ENCODE measurements at places on chromosomes 7 and 10.

- DNase-seq: no peak
Observed at GRCh38 chr7:50226145-50226544, 78.4 kb upstream of the IKZF1 start.

DNA sequence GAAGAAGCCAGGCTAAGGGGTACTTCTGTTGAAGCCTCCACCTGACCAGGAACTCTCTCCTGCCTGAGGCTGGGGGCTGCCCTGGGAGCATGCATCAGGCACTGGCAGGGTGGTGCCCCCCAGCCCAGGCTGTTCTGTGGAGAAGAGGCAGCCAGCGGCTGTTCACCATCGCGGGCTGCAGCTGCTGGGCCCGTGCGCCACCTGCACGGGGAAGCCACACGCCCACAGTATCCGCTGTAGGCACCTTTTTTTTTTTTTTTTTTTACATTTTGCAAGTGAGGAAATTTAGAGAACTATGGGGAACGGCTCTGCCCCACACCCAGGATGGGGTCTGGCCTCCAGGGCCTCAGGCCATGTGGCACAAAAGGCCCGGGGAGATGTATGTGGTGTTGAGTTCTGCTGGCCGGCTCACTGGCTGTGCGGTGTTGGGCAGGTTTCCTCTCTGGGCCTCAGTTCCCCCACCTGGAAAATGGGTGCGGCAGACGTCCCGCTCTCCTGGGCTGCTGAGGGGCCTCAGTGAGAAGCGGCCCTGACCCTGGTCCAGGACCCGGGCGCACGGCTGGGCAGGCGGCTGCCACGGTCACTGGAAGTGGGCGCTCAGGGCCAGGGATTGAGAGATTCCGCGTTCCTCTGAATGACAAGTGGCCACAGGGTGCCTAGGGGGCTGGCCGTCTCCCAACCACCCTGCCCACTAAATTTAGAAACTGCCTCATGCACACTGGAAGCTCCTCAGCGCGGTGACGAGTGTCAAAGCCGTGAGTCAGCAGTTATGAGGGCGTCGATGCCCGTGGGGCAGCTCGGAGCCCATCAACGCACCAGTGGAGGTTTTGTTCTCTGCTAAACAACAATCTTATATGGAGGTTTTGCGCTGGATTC is 8.8 kb upstream of the INTS1 start:
- DNase-seq: peak; percentile 66

GRCh38 chr7:81802251-81802650 is 32.4 kb upstream of the HGF start:
- no peak for DNase-seq

DNA sequence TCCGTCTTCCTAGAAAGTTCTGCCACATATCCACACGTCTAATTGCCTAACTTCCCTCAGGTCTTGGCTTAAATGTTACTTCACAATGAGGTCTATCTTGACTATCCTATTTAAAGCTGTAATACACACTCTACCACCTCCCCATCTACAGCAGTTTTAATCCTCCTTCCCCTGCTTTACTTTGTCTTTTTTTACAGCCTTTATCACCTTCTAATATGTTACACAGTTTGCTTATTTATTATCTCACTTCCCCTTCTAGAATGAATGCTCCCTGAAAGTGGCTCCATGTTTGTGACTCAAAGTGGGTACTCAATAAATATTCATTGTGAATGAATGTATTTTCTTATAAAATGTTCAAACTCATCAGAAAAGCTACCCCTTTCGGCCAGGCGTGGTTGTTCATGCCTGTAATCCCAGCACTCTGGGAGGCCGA is 13.6 kb upstream of the MICU1 start:
- peak; percentile 5 for DNase-seq

DNA sequence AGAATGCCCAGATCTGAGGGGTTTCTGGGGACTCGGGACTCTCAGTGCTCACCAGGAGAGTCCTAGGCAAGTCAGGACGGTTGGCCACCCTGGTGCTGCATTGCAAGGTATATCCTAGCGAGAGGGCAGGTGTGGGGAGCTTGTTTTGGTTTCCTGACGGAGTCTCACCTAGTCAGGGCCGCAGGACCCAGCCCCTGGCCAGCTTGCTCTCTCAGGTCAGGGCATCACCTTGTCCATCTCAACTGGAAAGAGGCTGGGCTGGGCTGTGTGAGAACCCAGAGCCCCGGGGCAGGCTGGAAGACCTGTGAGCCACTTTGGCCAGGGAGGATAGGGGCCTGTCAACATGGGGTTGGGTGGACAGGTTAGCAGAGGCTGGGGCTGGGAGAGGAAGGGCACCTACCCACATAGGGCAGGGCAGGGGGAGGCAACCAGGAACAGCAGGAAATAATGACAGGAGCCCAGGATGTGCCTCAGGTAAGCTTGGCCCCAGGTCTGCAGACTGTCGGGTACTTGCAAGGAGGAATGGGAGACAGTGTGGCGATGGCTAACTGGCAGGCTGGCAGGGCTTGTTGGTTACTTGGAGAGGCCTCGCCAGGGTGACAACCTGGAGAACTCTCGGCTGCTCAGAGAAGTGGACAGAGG is 31.5 kb downstream of the DNAJB12 start:
- no peak for DNase-seq

DNA sequence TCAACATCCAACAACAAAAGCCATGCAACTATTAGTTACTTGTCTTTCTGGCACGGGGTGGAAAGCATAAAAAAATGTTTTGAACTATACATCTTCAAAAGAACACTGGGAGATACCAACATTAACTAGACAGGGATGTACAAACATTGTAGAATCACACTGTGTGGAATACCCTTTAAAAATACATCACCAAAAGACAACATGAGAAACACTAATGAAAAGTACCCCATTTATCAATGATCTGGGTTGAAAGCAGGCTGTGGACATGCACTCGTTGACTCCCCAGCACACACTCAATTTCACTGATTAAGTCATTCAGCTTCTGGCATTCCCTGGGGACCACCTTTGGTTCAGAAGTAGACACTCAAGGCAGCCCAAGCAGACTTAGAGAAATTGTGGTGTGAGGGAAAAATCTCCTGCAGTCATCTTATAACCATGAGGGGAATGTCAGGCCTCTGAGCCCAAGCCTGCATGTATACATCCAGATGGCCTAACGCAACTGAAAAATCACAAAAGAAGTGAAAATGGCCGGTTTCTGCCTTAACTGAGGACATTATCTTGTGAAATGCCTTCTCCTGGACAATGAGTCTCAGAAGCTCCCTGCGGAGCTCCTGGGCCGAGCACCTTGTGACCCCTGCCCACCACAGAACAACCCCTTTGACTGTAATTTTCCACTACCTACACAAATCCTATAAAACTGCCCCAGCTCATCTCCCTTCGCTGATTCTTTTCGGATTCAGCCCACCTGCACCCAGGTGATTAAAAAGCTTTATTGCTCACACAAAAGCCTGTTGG is 53.0 kb downstream of the CACUL1 start:
- no peak for DNase-seq

DNA sequence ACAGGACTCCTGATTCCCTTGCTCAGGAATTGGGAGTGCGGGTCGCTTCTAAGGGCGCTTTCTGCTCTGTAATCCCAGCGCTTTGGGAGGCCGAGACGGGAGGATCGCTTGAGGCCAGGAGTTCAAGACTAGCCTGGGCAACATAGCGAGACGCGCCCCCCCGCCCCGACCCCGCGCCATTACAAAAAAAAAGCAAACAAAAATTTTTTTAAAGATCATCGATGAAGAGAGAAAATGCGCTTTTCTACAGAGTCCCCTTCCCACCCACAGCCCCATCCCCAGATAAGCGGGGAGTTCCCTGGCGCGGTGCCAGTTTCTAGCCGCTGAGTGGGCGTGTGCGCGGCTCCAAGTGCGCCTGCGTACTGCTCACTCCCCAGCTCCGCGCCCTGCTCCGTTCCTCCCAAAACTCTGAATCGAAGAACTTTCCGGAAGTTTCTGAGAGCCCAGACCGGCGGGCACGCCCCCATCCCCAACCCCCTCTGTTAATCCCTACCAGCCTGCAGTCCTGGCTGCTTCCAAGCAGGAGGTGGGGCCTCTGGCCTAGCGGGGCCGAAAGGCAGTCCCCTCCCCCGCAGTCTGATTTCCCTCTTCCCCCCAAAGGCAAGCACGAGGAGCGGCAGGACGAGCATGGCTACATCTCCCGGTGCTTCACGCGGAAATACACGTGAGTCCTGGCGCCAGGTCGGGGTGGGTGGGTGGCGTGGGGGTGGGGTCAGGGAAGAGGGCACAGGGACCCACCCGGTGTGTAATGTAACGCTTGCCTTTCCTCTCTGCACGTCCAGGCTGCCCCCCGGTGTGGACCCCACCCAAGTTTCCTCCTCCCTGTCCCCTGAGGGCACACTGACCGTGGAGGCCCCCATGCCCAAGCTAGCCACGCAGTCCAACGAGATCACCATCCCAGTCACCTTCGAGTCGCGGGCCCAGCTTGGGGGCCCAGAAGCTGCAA is 1.0 kb downstream of the HSPB1 start:
- DNase-seq: peak; percentile 85

DNA sequence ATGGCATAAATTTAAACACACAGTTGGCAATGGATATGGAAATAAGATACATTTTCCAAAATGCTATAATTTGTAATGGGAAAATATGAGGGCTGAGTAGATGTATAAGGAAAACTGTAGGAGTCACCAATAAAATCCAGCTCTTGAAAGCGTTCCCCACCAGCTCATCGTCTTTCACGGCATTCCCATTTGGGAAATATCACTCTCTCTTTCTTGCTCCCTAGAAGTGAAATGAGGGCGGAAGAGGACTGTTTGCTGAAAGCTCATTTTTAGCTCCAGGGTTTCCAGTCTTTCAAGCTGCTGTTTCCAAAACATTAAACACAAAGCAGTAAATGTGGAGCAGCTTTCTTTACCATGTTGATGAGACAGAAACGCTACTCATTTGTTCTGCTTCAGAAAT is 104.6 kb upstream of the SFMBT2 start:
- no peak for DNase-seq

GRCh38 chr7:133190172-133190528 is 62.7 kb upstream of the EXOC4 start:
- no peak for DNase-seq

DNA sequence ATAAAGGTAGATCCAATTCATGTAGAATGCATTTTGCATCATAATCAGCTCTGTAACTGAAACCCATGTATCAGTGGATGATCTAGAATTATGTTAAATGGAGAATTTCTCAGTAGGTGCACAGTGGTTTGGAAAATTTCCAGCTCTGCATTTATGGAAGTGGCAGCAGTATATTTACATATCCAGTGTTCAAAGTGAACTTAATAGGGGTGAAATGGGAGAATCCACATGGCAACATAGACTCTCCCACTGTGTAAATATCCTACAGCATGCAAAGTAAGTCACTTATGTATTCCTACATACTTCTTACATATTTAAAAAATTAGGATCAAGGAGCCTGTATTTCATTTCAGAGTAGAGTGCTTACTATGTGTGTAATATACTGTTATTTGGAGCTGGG is 35.3 kb downstream of the CDC14C start:
- no peak for DNase-seq

GRCh38 chr7:131211500-131211899 is 116.2 kb upstream of the MKLN1 start:
- no peak for DNase-seq

- DNase-seq: no peak
Observed at GRCh38 chr7:127844165-127844564, 187.1 kb downstream of the LRRC4 start.

GRCh38 chr10:35495521-35496119 is 109.5 kb upstream of the GJD4 start:
- DNase-seq: no peak

DNA sequence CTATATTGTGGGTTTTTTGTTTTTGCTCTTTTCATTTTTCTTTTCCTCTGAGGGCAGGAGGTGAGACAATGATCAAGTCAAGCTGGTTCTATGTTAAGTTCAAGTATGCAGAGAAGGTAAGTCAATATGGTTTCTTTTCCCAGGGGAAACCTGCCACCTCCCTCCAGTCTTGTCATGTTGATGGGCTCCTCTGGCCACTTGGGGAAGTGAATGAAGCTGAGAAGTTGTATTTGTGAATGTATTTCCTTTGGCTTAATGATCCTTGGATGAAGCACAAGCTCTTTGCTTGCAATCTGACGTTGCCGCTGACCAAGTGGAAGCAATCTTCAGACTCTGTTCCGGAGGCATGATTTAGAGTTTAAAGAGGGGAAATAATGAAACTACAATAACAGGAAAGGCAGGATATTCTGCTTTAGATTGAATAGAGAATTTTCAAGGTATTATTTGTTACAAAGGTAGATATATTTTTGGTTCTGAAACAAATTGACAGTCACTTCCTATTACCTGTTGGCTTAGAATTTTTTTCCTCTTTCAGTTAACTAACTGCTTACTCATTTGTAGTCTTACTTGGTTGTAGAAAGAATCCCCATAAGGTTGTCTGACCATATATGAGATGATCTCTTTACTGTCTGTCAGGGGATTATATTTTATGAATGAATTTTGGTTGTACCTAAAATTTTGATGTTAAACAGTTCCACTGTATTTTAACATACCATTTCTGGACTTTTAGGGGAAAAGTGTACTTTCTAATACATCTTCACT is 369.6 kb downstream of the AUTS2 start:
- no peak for DNase-seq

- DNase-seq: no peak
Observed at GRCh38 chr10:89217057-89217990, 10.2 kb upstream of the CH25H start.

DNA sequence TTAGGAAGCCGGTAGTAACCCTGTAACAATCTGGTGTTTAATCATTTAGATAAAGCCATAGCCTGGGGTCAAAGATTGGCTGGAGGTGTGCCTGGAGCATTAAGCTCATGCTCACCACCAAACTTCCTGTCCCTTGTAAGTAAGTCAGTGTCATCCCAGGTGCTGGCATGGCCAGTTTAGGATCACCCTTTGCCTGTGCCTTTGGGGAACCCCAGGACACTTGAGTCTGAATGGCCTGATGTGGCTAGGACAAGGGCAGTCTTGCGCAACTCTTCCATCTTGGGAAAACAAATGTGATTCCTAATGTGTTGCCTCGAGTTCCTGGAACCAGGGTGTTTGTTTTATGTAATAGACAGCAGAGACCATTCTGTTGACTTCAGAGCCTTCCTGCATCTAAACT is 154.8 kb downstream of the GRK5 start:
- DNase-seq: no peak

DNA sequence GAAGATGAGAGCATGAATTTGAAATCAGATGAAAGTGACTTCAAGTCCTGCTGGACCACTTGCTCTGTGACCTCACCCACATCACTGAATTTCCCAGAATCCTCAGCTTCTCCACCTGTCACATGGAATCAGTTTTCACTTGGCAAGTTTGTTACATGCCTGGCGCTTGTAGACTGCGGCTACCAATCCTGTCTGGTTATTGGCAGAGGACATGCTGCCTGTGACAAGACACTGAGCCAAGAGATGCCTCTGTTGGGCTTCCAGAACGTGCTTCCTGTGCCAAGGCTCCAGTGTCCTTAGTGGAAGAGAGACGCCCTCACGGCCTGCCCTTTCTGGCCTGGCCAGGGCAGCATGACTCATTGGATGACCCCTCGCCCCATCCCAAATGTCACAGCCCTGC is 4.4 kb upstream of the MYL10 start:
- DNase-seq: no peak

Measured in GM12891 (cell line).